ENCODE measurements at places on chromosomes 16 and 17. TPM values are rescaled to one million over a fixed set of nuclear protein-coding genes. Genes with fewer than 3 reads are reported as not detected.

DNA sequence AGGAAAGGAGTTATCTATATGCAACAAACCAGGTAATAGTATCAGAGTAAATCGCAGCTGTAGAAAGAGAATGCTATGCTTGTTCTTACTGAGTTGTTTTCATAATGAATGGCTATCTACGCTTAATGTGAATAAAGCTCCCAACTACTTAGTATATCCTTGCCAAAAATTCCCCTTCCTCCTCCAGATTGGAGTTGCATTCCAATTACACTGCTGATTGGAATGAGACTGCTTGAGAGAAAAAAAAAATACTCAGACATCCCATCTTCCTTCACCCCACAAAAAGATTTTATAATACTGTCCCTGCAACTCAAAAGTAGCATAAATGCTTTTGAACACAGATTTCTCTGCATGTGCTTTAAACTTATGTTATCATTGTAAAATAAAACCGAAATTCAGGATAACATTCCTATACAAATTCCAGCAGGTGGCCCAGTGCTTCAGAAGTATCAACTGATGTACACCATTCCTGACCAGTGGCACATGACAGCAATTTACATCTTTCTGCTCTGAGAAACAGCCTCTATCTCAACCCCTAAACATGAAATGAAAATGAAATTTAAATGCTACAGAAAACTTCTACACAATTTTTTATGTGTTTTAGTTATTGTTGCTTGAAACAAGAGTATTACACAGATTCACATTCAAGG, 47.0 kb downstream of the SMURF2 start:
- DNase-seq, result no peak

DNA sequence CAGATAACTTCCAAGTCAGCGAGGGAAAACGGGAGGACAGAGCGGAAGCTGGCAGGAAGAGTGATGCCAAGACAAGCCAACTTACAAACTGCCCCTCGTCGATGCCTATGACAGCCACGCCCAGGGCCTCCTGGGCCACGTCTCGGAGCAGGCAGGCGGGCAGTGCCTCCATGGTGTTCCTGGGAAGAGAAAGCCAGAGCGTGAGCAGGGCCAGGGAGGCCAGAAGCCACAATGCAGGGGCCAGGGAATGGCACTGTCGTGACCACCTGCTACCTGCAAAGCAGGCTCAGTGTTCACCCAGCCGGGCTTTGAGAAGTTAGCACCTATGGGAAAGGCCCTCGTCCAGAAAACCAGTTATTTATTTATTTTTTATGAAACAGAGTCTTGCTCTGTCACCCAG, 4.3 kb downstream of the TK1 start:
- DNase-seq, result no peak

- no peak for DNase-seq
Observed at GRCh38 chr16:53966821-53967571, 263.0 kb downstream of the FTO start.

GRCh38 chr17:4304417-4305027, 40.7 kb upstream of the ANKFY1 start:
- peak; percentile 45 for DNase-seq

GRCh38 chr17:63665527-63666214, 34.3 kb downstream of the LIMD2 start:
- no peak for DNase-seq

DNA sequence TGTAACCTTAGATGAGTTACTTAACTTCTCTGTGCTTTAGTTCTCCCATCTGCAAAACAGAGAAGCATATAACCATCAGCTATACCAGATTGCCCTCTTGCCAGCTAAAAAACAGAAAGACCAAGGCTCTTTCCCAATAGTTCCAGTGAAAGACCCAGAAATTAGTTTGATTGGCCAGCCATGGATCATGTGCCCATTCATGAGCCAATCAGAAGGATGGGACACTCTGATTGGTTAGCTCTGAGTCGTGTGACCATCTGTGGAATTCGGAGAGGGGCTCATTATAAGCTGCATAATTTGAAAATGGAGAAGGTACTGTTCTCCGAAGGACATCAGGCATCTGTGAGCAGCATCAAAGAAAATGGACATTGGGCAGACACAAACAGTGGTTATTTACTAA, 155.2 kb downstream of the ABCC12 start:
- DNase-seq, result no peak

DNA sequence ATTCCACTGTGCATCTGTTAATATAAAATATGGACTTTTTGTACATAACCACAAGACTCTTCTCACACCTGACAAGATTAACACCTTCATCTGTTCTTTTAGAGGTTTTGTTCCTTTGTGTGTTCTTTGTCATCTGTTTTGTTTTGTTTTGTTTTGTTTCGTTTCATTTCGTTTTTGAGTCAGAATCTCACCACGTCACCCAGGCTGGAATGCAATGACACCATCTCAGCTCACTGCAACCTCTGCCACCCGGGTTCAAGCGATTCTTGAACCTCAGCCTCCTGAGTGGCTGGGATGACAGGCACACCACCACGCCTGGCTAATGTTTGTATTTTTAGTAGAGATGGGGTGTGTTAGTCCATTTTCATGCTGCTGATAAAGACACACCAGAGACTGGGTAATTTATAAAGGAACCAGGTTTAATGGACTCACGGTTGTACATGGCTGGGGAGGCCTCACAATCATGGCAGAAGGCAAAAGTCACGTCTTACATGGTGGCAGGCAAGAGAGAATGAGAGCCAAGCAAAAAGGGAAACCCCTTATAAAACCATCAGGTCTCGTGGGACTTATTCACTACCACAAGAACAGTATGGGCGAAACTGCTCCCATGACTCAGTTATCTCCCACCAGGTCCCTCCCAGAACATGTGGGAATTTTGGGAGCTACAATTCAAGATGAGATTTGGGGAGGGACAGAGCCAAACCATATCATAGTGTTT, 22.3 kb downstream of the C16orf90 start:
- no peak for DNase-seq

DNA sequence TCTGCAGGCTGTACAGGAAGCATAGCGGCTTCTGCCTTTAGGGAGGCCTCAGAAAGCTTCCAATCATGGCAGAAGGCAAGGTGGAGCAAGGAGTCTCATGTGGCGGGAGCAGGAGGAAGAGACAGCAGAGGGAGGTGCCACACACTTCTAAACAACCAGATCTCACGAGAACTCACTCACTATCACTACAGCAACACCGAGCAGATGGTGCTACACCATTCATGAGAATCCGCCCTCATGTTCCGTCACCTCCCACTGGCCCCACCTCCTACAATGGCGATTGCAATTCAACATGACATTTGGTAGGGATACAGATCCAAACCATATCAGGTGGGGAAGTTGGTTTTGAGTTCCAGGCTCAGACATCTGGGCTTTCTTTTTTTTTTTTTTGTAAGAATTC, 31.9 kb upstream of the NUDT7 start:
- DNase-seq, result no peak

DNA sequence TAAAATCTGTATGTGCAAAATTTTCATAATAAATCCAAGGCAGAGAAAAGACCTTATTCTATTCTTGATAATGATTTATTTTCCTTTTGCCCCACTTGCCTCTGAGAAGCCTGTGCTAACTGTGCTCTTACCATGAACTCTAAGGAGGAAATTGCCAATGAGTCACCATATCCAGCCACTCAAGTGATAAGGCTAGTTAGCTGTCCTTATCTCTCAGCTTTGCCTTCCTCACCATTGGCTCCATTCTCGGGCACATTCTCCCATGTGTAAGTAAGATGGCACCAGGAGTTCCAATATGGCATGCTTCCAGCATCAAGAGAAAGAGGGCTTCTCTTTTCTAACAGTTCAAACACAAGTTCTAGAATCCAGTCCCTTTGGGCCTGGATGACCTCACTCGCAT, 142.4 kb downstream of the TOX3 start:
- DNase-seq, result no peak

GRCh38 chr17:29714146-29714545, 91.4 kb upstream of the CORO6 start:
- DNase-seq, result no peak

DNA sequence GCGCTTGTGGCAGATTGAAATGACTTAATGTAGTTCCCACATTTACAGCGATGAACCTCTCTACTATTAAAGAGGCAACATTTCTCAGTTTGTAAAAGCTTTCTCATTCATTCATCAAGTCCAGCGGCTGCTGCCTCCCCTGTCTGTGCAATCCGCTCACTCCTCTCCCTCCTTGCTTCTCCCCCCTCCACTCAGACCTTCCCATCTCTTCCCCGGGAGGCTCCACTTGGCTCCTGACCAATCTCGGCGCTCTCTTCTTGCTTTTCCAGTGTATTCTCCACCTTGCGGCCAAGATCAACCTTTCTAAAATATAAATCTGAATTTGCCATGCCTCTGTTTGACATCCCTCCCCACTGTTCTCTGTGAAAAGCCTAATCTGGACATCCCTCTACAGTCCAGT, 117.5 kb downstream of the ASIC2 start:
- DNase-seq, result no peak

Gene TP53TG3B
- total RNA-seq, result not detected

Gene NR1D1
- 5.5 TPM for total RNA-seq

Gene GLP2R
- 33.0 TPM for total RNA-seq

Measured in omental fat pad (tissue), 4 donors.